ENCODE measurements at places on chromosomes 11 and 22. TPM values are rescaled to one million over a fixed set of nuclear protein-coding genes. Genes with fewer than 3 reads are reported as not detected.
A peak's percentile ranks its signal among the peaks of the same experiment; 100 is the strongest.

DDTL gene
- total RNA-seq: 1.1 TPM

DNA sequence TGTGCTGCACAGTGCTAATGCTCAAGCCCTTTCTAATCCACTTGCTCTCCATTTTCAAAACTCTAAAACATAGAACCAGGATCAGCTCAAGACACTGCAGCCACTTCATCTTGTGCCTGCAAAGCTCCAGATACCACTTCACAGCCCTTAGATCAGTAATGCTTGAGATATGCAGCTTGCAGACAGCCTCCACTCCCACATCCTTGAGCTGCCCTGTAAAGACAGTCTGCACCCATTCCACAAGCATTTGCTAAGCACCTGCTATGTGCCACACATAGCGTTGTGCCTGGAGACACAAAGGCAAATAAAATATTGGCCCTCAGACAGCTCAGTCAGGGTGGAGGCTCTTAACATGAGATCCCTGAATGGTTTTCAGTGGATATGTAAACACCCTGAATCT, 192.5 kb upstream of the SNX19 start:
- DNase-seq: peak; percentile 30

DNA sequence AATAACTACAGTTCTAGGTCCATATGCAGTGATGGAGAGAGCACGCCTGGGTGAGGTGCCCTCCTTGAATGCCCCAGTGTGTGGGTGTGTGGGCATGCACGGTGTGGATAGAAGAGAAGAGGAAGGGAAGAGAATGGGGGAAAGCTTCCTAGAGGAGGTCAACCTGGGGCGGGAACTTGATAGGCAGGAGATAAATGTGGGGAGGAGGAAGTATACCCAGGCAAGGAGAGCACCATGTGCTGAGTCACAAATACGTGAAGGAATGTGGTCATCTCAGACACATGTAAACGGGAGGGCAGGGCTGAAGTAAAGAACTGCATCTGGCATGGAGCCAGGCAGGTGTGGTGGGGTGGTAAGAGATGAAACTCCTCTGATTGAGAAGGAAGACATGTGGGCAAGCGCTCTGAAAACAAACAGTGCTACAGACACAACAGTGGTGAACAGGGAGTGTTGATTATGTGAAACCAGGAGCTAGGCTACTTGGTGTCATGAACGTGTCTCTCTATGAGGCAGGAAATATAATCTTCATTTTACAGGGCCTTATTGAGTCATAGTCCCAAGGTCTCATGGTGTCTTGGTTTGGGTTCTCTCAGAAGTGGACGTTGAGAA, 61.5 kb upstream of the EED start:
- no peak for DNase-seq

GRCh38 chr11:6251120-6251733, 8.4 kb upstream of the CCKBR start:
- DNase-seq: peak; percentile 51

- DNase-seq: no peak
These were observed 57.2 kb downstream of the WNT11 start for GRCh38 chr11:76148941-76149613.

DNA sequence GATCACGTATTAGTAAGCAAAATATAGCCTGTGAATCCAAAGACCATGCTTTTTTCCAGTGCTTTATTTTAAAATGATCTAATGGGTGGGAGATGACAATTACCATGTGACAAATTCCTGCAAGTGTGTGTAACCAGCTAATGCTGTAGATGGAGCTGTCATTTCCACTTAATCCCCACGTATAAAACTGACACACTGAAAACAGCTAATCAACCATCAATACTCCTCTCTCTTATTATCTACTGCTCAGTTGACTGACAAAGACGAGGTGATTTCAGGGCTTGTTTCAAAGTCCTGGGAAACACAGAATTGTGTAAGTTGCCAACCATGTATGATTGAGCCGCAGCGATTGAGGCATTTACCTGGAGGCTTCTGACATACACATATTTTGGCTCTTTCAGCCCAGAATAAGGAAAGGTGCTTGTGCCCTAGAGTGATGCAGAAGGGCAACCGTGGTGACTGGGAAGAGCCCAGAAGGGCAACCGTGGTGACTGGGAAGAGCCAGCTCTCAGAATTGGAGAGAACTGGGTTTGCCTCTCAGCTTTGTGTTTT, 9.7 kb downstream of the SLN start:
- no peak for DNase-seq

KCTD17 gene
- total RNA-seq: 29.5 TPM

- DNase-seq: no peak
These were observed 16.4 kb downstream of the ZBED4 start for GRCh38 chr22:49869845-49870712.

DNA sequence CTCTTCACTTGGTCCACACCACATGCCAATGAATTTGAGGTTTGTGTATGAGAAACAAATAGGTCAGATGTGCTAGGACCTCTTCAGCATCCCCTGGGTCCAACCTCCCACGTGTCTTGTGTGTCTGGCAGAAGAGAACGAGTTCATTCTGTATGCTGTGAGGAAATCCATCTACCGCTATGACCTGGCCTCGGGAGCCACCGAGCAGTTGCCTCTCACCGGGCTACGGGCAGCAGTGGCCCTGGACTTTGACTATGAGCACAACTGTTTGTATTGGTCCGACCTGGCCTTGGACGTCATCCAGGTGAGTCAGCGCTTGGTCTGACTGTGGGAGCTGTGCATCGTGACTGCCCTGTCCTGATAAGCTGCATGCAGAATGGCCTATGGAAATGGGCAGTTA, 101.0 kb upstream of the SORL1-AS1 start:
- DNase-seq: no peak

DNA sequence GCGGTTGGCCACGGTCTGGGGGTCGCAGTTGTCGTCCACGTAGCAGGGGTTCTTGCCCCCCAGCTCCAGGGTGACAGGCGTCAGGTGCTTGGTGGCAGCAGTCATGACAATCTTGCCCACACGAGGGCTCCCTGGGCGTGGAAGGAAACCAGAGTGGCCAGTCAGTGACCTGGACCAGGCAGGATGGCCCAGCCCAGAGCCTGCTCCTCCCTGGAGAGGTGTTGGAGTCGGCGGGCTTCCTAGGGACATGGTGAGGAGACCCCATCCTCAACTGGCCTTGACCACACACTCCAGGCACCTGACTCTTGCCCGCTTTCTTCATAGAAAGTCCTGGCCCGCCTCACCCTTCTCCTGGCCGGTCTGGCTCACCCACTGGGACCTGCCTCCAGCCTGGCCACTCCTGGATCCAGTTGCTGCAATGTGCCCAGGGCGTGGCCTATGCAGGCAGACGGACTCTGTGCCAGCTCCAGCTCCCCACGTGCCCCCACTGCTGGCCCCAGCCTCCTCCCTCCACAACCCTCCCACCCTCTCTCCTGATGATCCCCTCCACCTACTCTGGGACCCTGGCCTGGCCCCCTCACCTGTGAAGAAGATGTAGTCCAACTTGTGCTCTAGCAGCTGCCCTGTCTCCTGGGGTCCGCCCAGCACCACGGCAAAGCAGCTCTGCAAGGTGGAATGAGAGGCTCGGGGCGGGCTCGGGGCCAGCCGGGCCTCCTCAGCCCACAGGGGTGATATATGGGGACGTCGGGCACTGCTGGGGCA, 8.7 kb downstream of the ALDH3B2 start:
- DNase-seq: no peak

DNA sequence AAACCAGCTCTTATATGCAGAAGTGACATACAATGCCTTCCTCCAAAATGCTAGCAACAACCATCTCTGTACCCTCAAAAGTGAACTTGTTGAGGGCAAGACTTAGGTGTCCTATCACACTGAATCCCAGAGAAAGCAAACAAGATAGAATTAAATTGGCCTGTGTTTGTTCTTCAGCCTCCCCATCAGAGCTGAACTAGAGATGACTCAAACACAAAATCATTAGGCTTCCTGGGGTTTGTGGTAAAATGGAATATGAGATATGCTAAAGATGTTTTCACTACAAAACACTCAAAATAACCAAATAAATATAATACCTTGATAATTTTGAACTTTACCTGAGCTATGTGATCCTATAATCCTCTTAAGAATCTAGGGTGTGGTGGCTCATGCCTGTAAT, 31.6 kb downstream of the ZNF214 start:
- DNase-seq: no peak

All from SJSA1 (cell line).